ENCODE measurements at places on chromosomes 4 and X.
A peak's percentile ranks its signal among the peaks of the same experiment; 100 is the strongest.

- no peak for DNase-seq
These were observed 84.2 kb upstream of the TMEM164 start for GRCh38 chrX:109918753-109919152.

DNA sequence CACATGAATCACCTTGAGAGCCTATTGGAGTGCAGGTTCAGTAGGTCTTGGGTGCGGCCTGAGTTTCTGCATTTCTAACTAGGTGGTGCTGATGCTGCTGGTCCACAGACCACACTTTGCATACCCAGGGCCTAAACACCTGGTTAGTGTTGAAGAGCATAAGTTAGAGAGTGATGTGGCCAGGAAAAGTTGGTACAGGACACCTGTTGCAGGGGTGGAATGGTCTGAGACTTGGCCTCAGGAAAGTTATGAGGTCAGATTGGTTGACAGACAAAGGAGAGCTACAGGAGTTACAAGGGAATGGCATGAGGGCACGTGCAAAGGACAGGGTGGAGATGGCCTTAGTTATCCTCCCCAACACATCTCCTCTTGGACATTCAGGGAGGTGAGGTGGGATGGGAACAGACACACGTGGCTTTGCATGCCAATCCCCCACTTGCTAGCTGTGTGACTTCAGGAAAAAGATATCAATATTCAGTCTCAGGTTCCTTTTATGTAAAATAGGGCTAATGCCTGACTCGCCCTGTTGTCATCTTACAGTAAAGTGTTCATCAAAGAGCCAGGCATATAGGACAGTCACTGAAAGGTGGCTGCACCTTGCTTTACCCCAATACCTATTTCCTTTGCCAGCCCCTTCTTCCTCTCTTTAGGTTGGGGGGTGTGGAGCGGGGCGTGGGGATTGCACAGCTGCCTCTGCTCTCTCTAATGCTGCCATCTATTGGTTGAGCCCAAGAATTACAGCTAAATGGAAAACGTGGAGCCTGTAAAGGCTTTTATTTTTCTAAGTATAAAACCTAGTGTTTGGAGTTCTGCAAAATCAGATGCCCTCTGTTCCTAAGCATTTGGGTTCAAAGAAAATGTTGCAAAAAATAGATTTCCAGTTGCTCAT lies 47.5 kb downstream of the ATG4A start:
- no peak for DNase-seq

GRCh38 chrX:11724122-11725017 lies 33.7 kb upstream of the MSL3 start:
- DNase-seq, result no peak

DNA sequence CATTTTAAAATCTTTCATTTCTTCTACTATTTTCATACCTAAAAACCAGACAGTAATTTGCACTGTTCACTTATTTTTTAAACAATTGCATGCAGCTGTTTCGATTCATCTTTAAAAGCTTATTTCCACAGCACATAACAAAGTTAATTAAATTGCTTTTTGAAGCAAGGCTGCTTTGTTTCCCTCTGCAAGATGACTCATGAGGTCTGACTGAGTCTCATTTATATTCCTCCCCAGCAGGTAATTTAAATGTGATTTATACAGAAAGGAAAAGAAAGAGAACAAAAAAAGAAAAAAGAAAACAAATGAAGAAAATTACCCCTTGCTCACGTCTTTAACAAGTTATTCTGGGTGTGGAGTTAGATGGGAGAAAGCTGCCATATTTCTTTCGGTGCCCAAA lies 22.8 kb downstream of the VMA21 start:
- no peak for DNase-seq

DNA sequence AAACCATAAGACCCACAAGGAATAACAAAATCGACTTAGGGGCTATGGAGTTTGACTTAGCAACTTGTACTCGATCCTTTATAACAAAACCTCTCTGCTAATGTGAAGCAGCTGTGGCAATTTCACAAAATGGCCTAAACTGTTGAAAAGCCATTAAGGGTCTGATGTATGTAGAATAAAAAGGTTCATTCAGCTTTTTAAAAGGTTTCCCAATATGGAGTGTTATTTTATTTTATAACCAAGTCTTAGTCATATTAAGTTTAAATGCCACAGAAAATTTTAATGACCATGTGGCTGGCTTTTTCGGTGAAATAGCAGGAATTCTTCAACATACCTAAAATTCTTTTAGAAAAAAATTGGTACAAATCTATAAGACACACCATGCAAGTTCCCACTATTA lies 291.8 kb upstream of the HAND2 start:
- DNase-seq, result no peak

DNA sequence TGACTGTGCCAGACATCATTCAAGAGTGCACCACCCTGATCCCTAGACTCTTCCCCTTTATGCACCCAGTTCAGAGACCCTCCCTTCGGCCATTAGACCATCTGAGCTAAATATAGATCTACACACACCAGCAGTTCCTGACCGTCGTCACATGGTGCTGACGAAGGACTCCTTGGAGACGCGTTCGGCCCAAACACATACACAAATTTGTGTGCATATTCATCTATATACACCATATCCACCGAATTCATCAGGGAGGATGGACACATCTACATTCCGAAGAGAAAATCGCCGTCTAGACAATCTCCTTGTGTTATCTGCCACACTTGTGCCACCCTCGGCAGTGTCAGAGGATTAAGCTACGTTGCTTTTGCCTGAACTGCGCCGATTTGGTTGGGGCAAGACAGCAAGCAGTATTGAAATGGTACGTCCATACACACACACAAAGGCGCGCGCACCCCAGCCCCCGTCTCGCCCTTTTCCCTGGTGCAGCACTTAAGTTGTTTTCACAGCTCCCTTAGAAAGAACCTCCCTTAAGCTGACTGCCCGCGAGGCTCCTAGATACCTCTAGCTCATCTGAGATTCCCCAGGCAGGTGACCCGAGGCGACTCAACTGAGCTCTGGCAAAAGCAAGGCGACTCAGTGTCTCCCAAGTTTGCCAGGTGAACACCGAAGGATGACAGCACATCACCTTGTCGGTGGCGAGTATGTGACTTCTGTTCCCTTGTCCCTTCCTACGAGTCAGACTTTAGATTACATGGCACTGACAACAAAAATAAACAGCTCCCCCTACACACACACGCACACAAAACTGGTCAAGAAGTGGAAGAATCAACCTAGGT lies 1.0 kb downstream of the RASGEF1B start:
- peak; percentile 82 for DNase-seq

DNA sequence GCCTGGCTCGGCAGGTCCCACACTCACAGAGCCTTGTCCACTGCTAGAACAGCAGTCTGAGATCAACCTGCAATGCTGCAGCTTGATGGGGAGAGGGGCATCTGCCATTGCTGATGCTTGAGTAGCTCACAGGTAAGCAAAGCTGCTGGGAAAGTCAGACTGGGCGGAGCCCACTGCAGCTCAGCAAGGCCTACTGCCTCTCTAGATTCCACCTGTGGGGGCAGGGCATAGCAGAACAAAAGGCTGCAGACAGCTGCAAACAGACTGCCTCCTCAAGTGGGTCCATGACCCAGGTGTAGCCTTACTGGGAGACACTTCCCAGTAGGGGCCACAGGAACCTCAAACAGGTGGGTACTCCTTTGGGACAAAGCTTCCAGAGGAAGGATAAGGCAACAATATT lies 110.6 kb upstream of the ADAMTS3 start:
- DNase-seq, result no peak

DNA sequence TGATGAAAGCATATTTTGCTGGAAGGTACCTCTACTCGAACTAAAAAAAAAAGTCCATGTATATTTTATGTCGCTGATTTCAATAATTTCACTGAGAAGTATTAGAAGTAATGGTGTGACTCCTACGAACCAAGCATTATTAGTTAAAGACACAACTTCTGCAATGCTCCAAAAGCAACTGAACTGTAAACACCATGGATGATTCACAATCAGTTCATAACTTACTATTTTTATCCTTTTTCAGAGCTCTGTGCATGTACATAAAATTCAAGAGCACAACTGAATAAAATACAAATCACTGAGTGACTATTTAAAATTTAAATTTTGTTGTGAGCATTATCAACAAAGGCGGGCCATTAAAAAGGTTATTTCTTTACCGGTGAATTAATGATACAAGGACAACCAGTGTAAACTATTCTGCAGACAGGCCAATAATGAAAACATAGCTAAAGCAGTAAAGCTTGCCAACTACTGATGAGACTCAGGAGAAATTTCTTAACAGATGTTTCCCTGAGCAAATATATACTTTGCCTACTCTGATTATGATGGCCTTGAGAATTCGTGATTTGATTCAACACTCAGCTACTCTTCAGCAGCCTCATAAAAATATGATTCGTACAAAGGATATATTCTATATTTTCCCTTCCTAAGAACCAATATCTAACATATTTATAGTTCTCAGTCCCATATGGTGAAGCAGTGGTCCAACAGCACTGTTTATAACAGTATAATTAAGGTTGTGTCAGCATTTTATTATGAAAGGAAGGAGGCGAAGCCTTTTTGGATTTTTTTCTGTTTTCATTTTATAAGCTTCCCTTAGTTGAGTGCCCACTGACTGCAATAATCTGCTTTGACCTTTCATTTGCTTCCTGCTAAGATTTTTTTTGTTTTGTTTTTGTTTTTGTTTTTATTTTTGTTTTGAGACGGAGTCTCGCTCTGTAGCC lies 62.8 kb upstream of the NEIL3 start:
- no peak for DNase-seq

DNA sequence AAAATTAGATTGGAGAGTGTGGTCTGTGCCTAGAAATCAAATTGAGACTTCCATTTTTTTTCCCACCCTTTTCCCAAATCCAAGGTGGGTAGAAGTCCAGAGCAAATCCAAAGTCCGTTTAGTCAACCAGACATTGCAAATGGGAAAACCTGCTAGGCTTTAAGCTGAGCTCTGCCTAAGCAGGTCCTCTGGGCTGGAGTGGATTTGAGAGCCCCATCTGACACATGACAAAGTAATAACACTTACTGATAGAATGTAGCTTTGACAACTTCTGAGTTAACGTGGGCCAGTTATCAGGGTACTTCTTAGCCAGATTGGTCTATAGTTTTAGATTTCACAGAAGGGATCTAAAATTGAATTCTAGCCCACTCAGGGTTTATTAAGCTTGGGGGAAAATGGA lies 242.3 kb downstream of the GALNTL6 start:
- DNase-seq, result no peak

DNA sequence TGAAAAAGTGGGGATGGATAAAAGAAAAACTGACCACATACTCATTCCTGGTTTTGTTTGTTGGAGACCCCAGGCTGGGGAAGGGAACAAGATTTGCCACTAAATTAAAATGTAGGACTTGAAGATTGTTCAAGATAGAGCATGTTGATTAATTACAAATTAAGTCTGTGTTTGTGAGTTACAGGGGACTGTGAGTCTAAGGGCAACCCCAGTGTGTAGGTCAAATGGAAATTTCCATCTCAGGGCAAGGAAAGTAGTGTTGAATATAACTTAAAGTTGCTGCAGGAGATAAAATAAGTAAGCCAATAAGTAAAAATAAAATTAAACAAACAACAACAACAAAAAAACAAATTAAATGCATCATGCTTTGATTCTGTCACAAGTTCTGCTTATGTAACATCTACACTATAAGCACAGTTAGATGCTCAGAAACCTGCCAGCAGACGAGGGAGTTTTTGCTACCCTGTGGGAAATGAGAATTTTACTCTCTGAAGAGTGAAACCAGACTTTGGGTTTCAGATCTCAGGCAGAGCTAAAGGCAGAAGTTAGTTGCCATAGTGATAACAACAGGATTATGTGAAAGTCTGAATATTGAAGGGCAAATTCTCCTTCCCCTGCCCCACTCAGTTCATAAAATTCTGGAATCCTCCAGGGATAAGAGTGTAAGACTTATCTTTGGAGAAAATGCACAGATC lies 352.3 kb downstream of the GRXCR1 start:
- DNase-seq, result no peak

- DNase-seq, result no peak
These were observed 443.6 kb downstream of the UBE2NL start for GRCh38 chrX:144327495-144327894.

DNA sequence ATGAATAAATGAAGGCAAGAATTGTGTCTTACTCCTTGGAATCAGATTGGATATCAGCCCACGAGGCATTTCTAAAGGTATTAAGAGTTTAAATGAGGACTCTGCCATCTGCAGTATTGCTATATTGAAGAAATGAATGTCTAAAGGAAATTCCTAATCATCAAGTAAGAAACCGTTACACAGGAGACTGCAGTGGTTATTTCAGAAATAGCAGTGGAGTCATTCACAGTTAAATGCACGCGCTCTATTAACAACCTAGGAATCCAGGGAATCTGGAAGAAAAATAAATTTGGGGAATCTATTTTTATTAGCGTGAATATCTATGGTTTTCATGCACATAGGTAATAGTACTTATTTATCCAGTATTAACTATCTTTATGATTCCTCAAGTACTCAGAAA lies 334.2 kb downstream of the TENM3 start:
- no peak for DNase-seq

All from CD4-positive, alpha-beta T cell treated with Interferon gamma for 1 hour (primary cell).